ENCODE measurements at places on chromosomes 7 and 10. TPM values are rescaled to one million over a fixed set of nuclear protein-coding genes. Genes with fewer than 3 reads are reported as not detected.
A peak's percentile ranks its signal among the peaks of the same experiment; 100 is the strongest.

DNA sequence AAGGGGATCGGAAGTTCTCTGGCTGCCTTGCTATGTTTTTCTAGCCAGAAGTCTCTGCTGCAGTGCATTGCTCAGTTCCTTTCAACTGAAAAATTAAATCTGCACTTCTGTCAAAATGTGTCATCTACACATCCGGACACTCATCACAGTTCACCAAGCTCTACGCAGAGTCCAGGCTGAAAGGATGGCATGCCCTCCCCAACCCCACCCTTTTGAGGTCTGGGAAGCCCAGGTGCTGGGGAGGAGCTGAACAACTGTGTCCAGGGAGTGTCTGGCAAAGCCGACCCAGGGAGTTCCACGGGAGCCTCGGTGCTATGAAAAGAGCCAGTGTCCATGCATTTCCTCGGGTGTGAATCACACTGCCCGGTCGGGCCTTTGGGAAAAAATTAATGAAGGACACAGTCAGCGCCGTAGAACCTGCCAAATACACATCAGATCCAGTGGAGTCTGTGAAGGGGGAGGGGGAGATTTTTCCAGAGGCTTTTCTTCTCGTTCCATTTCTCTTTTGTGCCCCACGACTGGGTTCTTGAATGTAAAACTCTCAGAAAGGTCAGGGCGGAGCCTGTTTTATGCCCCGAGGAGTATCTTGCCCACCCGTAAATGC, 757 bp upstream of the PALS2 start:
- DNase-seq: peak; percentile 46

GRCh38 chr10:18306031-18306430, 165.8 kb downstream of the CACNB2 start:
- no peak for DNase-seq

- no peak for DNase-seq
Measured at GRCh38 chr7:38831259-38831996, 77.6 kb downstream of the VPS41 start.

GRCh38 chr10:47279276-47279675, 20.7 kb upstream of the GDF10 start:
- no peak for DNase-seq

DNA sequence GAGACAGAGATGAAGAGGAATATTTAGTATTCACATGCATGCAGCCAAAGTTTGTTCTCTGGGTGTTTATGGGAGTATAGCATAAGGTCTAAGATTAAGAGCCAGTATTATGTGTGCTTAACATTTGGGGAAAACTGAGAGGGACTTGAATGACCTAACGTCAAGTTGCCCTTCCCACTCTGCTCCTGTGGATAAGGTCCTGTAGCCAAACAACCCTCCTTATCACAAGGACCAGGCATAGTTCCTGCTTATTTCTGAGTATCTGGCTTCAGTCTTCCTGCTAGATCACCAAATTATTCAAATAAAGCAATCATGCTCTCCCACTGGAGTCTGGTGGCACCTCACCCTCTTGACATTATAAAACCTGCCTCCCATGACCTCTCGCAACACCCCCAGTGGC, 137.9 kb upstream of the SEMA3E start:
- DNase-seq: no peak

DNA sequence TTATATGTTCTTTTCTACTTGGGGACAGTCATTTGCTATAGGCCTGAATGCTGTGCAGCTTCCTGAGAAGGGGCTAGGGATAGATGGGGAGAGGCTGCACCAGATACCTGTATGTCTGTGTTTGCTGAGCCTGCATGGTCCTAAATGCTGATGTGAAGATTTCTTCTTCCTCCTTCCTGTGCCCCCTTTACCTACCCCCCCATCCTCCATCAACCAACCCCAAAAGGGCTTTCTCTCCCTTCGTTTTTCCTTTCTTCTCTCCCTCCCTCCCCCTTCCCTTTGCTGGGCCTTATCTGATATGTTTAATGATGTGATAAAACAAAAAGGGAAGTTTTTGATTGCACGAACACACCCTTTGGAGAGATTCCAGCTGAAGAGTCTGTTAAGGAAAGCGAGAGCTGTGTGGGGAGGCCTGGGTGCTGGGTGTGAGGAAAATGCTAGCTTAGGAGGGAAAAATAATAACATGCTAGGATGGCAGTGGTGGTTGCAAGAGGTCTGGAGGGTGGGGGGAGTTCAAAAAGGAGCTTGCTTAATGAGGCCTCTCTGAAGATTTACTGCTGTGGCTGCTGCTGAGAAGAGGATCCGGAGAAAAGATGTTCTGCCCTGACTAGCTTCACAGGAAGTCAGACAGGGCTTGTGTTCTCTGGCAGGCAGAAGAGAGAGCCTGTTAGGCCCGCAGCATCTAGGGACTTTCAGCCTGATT, 101.8 kb downstream of the SAMD9 start:
- no peak for DNase-seq

DNA sequence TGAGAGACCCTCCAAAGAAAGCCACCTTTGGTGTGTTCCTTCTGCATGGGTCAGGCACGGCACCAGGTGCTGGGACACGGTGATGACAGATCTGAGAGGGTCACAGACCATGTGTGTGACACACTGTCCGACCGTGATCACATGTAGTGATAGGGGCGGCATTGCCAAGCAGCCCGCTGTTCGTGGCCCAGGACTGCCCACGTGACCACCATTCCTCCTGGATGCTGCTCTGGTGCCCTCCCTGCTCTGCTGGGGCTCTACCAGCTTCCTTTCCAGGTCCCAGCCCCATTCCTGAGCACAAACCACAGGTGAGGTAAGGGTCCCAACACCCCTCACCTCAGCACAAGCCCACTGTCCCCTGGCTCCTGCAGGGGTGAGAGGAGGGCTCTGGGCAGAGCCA, 10.1 kb upstream of the SLC18A3 start:
- DNase-seq: no peak

- no peak for DNase-seq
Measured at GRCh38 chr7:45579391-45579801, 5.2 kb downstream of the ADCY1 start.

- DNase-seq: no peak
Measured at GRCh38 chr10:98474628-98475027, 27.9 kb upstream of the HPS1 start.

DNA sequence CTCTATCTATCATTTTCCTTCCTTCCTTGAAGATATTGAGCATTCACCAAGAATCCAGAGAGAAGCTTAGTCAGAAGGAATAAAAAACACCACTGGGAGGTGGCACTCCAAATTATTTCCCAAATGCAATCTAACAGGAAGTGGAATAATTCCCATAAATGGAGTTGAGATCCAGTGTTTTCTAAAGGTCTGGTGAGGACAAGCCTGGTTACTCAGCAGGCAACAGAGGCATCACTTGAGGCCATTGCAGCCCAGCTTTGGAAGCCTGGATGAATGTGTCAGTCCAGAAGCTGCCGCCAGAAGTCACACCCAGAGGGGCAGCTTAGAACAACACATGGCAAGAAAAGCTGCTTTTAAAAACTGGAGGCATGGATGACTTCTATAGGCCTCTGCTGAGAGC, 288.9 kb upstream of the KLF6 start:
- no peak for DNase-seq

DNA sequence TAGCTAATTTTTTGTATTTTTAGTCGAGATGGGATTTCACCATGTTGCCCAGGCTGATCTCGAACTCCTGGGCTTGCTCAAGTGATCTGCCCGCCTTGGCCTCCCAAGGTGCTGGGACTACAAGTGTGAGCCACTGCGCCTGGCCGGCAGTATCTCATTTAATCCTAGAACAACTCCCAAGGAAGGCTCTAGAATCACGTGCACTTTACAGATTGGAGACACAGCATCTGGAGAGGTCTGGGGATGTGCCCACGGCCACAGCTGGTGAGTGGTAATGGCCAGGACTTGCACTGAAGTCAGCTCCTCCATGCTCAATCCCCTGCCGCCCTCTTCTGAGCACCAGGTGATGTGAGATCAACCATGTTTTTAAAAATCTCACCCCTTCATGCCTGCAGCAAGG, 43.1 kb downstream of the CARD11 start:
- DNase-seq: no peak

DNA sequence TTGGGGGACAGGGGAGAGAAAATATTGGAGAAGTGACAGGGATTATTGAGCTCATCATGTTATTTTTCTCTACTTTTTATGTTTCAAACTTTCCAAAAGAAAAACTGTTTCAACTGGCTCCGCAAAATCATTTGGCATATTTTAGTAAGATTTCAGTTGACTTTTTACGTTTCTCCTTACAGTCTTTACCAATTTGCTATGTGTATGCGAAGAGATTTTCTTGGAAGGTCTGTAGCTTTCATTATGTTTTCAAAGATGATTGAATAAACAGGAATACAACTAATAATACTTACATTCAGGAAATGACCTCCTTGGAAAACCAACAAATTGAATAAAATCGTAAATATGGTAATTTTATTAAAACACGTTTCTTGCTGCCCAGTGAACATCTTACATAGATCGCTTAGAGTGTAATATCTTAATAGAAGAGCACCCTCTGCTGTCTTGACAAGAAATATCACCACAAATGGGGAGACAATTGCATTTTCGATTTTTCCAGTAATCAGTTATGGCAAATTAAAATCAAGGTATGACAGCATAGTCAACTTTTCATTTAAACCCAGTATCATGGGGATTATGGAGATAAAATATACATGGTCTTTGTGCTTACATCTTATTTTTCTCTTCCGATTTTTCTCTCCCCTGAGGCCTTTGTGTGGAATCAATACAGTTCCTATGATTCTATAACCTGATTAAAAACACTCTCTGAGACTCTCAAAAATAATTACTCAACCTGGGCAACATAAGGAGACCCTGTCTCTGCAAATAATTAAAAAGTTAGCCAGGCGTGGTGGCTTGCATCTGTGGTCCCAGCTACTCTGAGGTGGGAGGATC, 43.1 kb downstream of the MBL2 start:
- no peak for DNase-seq

DNA sequence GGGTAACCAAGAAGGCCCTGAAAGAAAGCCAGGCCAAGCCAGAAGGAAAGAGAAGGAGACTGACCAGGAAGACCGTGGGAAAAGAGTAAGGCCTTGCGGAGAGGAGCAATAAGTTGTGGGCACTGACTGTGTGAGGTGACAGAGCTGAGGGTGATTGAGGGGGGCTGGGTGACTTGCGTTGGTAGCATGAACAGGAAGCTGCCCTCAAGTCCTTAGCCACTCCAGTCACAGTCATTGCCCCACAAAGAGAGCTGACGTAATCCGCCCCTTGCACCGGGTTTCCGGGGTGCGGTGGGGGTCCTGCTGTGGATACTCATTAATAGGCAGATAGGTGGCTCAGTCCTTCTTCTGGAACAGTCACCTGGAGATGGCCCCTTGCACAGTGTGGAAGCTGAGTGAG, 16.1 kb upstream of the DMBT1 start:
- no peak for DNase-seq

GRCh38 chr10:74766501-74766900, 59.9 kb upstream of the KAT6B start:
- DNase-seq: no peak

DNA sequence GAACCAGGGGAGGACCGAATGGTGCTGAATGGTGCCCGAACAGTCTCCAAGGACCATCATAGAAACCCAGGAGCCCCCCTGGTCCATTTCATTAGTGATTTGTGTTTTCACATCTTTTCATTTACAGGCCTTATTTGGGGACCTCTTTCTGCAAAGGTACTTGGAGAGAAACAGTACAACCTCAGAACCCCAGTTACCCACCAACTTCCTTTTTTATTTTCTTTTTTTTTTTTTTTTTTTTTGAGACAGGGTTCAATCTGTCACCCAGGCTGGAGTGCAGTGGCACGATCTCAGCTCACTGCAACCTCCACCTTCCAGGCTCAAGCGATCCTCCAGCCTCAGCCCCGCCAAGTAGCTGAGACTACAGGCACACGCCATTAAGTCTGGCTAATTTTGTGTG, 13.0 kb upstream of the ELN start:
- no peak for DNase-seq

DNA sequence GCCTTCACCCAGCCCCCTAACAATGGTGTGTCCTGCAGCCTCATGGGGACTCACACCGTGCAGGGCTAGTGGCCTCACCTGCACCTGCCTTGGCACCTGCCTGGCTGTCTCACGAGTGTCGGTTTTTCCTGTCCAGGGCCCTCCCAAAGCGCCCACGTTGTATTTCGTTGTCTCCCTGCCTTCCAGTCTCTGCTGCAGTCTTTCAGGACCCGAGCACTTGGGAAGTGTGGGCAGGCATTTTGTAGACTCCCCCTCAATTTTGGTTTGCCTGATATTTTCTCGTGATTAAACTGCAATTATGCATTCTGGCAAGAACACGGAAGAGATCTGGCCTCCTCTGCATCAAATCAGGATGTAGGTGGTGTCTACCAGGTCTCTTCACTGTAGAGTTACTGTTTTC, 17.9 kb downstream of the BNIP3 start:
- DNase-seq: no peak

- no peak for DNase-seq
Measured at GRCh38 chr10:12481924-12482323, 132.6 kb downstream of the CAMK1D start.

GRCh38 chr10:72014785-72015480, 50.7 kb downstream of the CHST3 start:
- DNase-seq: no peak

GRCh38 chr7:150399421-150400007, 20.4 kb downstream of the ZNF775 start:
- no peak for DNase-seq

DNA sequence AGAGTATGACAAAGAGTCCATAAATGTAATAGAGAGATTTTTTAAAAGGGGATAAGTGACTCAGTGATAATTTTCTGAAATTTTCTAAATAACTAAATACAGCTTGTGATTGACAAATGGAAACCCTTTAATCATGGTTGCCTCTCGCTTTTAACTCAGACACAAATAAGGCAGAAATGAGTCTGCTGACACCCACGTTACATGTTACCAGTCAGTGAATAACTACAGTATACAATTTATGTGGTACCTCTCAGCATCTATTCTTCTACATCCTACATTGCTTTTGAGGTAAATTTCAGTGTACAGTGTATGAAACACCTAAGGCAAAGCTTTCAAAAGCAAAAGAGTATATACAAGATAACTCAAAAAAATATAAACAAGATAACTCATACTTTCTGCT, 4.2 kb downstream of the NSUN6 start:
- peak; percentile 27 for DNase-seq

DNA sequence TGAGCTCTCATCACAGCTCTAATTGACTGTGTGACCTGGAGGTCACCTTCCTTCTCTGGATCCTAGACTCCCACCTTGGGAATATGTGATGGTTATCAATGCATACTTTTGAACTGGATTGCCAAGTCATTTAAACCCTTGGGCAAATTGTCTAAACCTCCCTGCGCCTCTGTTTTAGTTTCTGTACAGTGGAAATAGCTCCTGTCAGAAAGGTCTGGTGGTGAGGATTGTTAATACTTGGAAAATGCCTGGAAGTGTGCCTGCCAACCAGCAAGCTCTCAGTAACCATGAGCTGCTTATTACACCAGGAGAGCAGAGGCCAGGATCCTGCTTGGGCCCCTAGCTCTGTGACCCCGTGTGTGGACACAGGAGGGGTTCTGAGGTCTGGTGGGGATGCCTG, 108.7 kb upstream of the PPIF start:
- no peak for DNase-seq

The PAX4 gene
- not detected for total RNA-seq

The FBXO24 gene
- 2.1 TPM for total RNA-seq

The LIPM gene
- total RNA-seq: not detected

The WAC gene
- total RNA-seq: 136 TPM

The MKI67 gene
- 244 TPM for total RNA-seq

The HEPACAM2 gene
- total RNA-seq: not detected

The GIMAP4 gene
- 135 TPM for total RNA-seq
